ENCODE measurements at places on chromosomes 5 and 9.
A peak's percentile ranks its signal among the peaks of the same experiment; 100 is the strongest.

GRCh38 chr5:37075399-37075950 lies 173.7 kb downstream of the CPLANE1 start:
- DNase-seq: no peak

DNA sequence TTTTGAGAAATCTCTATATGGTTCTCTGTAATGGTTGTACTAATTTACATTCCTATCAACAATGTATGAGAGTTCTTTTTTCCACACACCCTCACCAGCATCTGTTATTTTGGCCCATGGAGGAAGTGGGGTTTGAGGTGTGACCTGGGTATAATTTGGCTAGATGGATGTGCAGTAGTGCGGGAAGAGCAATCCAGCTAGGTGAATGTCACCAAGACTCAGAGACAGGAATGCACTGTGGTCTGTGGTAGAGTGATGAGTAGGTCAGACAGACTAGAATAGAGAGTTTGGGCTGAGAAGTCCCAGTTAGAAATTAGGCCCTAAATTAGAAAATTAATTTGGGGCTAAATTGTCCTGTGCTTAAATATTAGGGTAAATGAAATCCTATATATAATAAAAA lies 32.8 kb upstream of the PIP5K1B start:
- DNase-seq: no peak

DNA sequence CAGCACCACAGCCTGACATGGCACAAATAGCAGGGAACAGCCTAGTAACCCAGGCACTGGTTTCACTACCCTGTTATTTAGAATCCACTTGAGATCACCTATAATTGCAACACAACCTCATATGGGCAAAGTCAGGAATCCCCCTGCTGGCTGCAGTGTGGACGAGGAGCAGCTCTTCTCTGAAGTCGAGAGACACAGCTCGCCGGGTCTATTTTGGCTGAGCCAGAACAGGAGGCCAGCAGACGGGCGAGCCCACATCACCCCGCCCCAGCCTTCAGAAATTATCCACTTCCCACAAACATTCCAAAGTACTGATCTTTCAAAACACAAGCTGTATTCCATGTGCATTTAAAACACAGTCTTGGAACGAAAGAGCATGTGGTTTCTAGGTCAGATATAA lies 179.0 kb downstream of the ROR2 start:
- no peak for DNase-seq

DNA sequence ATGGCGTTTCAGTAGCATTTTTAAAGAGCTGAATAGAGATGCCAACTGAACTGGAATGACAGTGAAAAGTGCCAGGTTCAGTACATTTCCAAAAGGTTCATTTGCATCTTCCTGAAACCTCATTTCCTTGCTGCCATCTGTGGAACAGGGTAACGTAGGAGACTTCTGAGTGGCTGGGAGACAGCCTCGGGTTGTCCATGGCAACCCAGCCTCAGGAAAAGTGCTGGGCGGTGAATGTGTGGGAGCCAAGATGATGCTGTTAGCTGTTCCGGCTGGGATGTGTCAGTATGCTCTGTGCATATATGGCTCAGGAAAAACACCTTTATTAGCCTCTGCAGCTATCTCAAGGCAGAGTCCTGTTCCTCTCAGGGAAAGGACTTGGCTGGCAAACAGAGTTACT lies 87.5 kb downstream of the KLHL3 start:
- DNase-seq: no peak

GRCh38 chr5:80141147-80141671 lies 106.1 kb downstream of the THBS4 start:
- DNase-seq: no peak

DNA sequence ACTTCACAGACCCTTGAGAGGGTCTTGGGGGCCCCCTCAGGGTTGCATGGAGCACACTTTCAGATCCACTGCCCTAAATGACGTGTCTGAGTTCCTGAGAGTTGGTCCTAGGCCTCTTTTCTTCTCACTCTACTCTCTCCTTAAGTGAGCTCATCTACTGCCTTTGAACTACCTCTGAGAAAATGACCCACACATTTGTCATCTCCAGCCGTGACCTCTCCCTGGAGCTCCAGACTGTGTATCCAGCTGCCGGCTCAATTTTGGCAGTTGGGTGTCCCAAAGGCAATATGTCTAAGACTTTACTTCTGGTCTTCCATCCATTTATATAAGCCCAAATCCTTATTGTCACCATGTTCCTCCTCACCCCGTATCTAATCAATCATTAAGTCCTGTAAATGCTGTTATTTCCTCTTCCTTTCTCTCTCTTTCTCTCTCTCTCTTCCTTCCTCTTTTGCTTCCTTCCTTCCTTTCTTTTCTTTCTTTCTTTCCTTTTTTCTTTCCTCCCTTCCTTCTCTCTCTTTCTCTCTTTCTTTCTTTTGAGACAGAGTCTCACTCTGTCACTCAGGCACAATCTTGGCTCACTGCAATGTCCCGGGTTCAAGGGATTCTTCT lies 51.2 kb upstream of the HSPA9 start:
- DNase-seq: no peak

- DNase-seq: no peak
These were observed 81.2 kb downstream of the MTAP start for GRCh38 chr9:21883642-21884041.

DNA sequence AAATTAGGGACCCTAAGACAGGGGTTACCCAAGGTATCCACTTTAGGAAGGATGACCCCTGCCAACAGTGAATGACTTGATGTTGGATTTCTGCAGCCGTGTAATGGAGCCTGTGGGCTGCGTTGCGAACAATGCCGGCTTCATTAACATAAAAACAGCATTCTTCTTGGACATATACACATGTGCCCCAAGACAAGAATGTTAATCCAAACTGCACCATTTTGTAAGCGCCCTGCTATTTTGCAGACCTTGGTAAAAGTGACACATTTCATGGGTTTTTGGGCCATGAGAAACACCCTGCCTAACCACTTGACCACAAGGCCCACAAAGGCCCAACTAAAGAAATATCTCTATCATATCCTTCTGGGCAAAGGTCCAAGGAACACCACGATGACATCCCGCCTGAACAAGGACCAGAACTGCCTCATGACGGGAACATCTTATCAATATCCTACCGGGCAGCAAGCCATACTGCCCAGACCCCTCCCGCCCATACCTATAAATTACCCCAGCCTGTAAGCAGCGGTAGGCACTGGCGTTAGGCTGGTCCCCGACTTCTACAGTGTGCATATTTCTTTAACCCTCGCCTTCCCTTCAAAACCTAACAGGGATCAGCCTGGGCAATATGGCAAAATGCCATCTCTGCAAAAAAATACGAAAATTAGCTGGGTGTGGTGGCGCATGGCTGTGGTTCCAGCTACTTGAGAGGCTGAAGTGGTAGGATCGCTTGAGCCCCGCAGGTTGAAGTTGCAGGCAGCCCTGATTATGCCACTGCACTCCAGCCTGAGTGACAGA lies 9.7 kb upstream of the PDCD1LG2 start:
- no peak for DNase-seq

DNA sequence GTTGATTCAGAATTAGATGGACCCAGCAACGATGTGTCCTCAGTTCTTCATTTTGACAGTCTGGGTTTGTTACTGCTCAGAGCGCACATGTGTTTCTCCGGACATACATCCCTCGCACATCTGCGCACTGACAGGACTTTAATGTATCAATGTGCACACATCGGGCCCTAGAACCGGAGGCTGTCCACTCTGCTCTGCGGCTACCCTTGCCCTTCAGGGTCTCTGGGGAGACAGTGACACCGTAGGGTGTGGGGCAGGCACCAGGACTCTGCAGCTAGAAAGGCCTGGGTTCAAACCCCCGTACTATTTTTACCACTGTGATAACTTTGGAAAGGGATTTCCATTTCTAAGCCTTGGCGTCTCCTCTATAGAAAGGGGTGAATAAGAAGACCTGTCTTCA lies 23.5 kb upstream of the LPCAT1 start:
- no peak for DNase-seq

- no peak for DNase-seq
These were observed 94.1 kb downstream of the JMY start for GRCh38 chr5:79330071-79330470.

- DNase-seq: no peak
These were observed 5.3 kb downstream of the CAVIN4 start for GRCh38 chr9:100583014-100583802.

GRCh38 chr9:136568288-136569081 lies 22.6 kb upstream of the NOTCH1 start:
- DNase-seq: no peak

- peak; percentile 65 for DNase-seq
These were observed 79.4 kb downstream of the ESM1 start for GRCh38 chr5:54905942-54906537.

GRCh38 chr5:59661954-59662615 lies 231.4 kb downstream of the PDE4D start:
- no peak for DNase-seq

DNA sequence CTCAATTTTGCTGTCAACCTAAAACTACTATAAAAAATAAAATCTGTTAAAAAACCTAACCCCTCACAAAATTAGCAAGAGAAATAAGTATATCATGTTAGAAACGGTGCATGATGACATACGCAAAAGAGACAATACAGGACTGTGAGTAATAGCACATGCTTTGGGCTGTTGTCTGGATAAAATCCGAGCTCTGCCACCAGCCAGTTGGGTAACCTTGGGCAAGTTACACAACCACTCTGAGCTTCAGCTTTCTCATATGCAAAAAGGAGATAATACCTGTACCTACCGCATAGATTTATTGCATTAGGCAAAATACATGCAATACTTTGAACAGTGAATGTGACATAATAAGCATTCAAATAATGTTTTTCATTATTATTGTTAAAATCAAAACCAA lies 481.7 kb downstream of the TLE1 start:
- DNase-seq: no peak

- peak; percentile 53 for DNase-seq
These were observed 226.6 kb downstream of the SNX18 start for GRCh38 chr5:54743997-54744788.

DNA sequence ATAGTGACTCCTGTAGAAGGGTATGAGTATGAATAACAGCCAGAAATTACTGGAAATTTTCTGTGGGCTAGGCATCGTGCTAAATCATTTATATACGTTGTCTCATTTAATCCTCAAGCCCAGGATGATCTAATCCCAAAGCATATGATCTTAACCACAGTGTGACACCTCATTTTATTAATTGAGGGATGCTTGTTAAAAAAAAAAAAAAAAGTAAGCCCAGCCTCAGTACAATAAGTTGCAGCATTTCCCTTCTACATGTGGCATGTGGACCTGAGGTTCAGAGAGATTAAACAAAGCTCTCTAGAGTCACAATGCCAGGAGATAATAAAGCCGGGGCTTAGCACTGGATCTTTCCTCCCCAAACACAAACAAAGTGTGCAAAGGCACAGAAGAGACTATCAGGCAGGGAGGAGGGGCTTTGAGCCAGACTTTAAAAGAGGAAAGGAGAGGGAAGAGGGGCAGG lies 49.5 kb downstream of the KLF4 start:
- no peak for DNase-seq

GRCh38 chr5:76404223-76405211 lies 1.4 kb downstream of the IQGAP2 start:
- DNase-seq: peak; percentile 79

GRCh38 chr5:81893961-81894360 lies 77.9 kb upstream of the ATG10 start:
- DNase-seq: no peak

- DNase-seq: no peak
These were observed 305.9 kb upstream of the PRR16 start for GRCh38 chr5:120158211-120158610.

- DNase-seq: no peak
These were observed 85.6 kb downstream of the MACROH2A1 start for GRCh38 chr5:135313405-135313804.

DNA sequence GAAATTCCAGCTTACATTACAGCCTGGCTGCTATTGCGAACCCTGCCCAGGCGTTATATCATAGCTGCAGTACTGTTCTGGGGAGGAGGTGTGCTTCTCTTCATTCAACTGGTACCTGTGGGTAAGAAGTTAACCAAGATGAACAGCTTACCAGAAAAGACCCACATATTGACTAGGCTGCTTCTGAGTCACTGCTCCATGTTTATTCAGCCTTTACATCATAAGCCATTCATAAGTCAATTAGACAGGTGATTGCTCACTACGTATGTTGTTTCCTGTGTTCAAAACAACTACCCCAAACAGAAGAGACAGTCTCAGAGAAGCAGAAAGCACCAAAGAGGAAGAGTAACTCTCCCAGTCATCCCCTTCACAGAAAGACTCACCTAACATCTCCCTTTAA lies 34.7 kb upstream of the SLC22A5 start:
- no peak for DNase-seq

GRCh38 chr5:81752644-81752963 lies 1.7 kb upstream of the SSBP2 start:
- DNase-seq: no peak

GRCh38 chr5:142888469-142889085 lies 118.4 kb downstream of the ARHGAP26 start:
- DNase-seq: no peak

GRCh38 chr9:32811246-32811645 lies 27.9 kb downstream of the TMEM215 start:
- DNase-seq: no peak

DNA sequence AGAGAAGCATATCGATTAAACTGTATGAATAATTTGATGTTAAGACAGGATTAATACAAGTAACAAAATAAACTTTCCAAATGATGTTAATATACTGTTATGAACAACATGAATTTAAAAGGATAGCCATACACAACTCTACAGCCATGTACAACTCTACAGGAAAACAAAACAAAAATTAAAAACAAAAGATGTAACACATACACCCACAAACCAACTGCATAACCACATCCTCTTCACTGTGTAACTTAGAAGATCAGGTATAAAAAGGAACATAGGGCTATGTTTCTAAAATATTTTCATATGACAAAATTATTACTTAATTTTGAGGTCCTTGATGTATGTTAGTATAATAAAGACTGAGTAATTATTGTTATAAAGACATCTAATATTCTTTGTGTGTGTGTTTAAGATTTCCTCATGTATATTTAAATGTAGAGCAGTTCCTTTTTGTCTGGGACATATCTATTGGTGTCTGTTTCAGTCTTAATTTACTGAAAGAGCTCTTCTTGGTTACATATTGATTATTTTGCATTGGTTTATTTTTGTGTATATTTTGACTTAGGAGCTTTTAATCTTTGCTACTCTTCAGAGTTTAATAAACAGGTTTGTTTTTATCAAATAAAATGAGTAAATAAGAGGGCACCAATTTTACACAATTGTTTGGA lies 966.8 kb upstream of the CTNND2 start:
- no peak for DNase-seq

DNA sequence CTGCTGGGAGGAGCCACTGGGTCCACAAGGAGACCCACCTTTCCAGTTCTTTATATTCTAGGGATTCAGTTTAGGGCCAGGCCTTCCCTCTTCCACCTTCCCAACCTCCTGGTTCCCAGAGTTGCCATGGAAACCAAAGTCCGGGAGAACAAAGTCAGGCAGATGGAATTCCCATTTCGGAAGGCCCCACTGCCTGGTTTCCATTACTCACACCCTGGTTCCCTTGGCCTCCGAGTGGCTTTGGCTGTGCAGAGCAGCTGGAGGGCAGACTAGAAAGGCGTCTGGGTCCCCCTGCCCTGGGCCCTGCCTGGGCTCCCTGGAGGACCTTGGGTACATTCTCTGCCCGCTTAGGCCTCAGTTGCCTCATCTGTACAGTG lies 136.1 kb downstream of the RGS3 start:
- no peak for DNase-seq

- no peak for DNase-seq
These were observed 67.9 kb downstream of the YTHDC2 start for GRCh38 chr5:113581388-113581787.

- DNase-seq: no peak
These were observed 275.4 kb downstream of the FSTL4 start for GRCh38 chr5:133336969-133337410.
